ENCODE measurements at places on chromosomes 3 and 15.

DNA sequence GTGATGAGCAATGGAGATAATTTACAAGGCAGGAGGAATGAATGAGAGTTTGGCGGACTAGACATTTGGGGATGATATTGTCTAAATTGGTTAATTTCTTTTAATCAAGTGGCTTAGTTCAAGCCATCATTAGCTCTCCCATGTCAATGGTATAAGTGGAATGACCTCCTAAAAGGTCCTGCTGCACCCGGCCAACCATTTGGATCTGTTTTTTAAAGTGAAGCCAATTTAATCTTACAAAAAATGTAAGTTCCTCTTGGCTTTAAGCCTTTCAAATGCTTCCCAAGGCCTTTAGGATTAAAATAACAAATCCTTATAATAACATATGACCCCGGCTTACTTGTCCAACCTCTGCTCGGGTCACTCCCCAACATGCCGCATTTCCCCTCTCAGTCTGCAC is 484.4 kb upstream of the ADAMTS9 start:
- DNase-seq, result no peak

DNA sequence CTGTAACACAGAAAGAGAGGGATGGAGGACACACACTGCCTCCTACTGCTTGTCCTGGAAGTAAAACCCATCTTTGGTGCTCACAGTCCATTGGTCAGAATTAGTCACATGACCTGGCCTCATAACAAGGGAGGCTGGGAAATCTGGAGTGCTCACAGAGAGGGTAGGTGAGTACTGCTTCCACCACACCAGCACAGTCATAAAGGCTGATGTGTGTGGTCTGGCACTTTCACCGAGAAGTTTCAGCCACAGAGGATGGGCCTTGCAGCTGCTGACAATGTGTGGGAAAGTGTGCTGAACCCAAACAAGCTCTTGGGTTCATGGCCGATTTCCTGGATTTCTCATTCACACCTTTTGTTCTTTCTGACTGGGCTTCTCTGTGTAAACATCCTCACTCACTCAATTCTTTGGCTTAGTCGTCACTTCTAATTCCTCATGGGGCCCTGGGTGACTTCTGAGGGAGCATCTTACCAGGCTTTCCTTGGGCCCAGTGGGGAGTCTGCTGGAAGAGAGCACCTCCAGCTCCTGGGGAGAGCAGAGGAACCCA is 100.7 kb downstream of the ASB7 start:
- peak; percentile 41 for DNase-seq

DNA sequence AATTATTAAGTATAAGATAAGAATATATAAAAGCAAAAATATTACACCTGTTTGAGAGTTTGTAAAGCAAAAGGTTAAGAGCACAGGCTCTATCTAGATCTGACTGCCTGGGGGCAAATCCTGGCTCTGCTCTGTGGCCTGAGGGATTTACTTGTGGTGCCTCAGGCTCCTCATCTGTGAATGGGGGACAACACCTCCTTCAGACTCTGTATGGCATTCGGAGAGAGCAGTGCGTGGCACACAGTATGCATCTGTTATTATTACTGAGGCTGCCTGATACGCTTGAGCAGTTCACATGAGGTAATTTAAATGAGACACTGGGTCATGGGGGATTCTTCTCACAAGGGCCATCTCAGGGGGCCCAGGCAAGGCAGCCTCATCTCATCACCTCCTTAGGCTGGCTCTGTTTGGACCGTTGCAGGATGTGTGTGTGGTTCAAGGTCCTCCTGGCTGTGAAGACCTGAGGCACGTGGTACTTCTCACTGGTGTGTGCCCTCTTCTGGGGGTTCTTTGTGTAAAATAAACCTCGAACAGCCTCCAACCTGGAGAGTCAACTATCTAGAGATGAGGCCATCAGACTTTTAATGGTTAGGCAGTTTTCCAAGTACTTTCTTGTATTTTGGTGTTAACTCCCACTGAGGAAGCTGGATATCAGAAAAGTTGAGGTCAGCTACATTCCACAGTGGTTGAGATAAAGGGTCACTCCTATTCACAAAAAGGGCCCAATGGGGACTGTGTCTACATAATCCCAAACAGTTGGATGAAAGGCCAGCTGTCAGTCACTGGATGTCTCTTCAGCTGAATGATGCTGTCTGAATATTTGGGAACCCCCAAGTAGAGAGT is 9.0 kb downstream of the GNB5 start:
- no peak for DNase-seq

- DNase-seq, result no peak
Observed at GRCh38 chr15:60797444-60798040, 318.6 kb upstream of the ICE2 start.

DNA sequence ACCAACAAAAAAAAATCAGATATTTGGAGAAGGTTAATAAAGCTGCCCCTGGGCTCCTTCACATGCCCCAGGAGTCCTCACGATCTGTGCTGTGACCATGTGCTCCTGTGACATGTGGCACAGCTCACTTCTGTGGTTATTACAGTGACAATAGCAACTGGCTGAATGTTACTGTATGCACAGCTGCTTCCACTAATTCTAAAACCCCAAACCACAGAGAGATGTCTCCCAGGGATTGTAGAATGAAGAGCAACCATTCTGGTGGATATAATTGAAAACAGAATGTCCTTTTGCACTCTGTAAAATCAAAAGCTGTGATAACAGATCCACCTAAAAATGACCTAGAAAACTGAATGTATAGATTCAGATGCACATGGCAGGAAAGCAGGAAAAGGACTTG is 489.2 kb upstream of the CNTN4 start:
- no peak for DNase-seq

GRCh38 chr3:16053794-16054193 is 120.7 kb upstream of the GALNT15 start:
- DNase-seq, result no peak

DNA sequence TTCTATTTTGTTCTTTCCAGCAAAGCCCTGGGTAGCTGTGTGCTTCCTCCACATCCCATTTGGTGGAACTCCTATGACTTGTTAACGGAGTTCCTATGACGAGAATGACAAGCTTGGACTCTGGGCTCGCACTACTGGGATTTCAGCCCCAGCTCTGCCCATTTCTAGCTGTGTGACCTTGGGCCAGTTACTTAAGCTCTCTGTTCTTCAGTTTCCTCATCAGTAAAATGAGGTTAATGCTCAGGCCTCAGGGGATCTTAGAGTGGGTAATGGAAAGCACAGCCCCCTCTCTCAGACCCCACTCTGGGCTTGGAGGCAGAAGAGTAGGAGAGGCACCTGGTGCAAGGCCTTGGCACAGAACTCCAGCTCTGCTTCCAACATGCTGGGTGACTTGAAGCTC is 123.1 kb downstream of the SMAD6 start:
- DNase-seq, result no peak

- no peak for DNase-seq
Observed at GRCh38 chr15:101320501-101321052, 25.5 kb upstream of the SNRPA1 start.

DNA sequence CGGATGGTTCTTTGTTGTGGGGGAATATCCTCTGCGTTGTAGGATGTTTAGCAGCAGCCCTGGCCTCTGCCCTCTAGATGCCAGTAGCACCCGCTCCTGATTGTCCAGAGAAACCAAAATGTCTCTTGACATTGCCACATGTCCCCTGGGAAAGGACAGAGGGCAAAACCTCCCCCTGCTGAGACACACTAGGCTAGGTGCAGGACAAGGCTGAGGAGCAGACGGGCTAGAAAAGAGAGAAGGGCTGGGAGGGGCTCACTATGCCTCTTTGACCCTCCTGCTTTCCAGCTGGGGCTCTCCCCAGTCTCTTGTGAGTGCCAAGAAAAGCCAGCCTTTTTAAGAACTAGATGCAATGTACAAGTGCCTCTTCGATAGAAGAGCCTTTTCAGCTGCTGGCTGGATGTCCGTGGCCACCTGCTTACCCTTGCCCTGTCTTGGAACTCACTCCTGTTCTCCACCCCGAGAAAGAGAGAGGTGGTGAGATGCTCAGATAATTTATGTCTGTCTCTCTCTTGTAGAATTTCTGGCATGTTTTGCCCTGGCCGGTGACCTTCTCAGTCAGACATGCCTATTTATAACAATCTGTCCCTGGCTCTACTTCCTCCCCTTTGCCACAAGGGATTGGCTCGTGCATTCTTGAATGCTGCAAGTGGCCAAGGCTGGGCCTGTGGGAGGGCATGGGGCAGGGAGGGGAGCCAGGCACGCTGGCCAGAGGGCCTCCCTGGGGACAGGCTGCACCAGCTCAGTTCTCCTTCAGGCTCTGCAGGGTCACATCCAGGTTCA is 142.6 kb downstream of the RPLP1 start:
- no peak for DNase-seq

DNA sequence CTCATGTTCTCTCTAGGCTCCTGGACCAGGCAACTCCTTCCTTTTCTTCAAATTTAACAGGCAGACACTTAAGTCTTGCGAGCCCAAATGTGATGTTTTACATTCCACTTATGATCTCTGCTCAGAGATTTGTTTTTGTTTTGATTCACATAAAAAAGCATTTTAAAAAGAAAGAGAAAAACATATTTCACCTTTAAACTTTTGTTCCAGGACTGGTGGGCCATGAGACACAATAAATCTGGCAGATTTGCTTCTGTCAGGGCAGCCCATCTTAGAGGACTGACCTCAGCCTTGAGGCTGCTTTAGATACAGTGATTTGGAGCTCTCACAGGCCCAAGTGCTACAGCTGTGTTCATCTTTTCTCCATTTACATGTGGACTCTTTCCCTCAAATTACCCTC is 52.0 kb downstream of the CMSS1 start:
- DNase-seq, result no peak

DNA sequence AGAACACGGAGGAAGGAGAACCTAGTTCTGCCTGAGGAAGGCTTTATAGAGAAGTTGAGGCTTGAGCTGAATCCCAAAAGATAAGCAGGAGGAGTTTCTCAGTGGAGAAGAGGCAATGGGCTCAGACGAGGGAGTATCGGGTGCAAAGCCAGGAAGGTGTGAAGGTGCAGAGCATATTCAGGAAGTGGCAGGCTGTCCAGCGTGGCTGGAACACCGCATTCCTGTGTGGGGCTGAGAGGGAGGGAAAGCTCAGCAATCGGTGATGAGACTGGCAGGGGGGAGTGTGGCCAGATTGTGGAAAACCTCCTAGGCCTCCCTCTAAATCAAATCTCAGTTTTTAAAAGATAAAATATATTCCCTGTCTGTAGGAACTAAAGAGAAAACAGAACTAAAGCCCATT is 63.0 kb downstream of the ARHGAP31 start:
- DNase-seq, result no peak

DNA sequence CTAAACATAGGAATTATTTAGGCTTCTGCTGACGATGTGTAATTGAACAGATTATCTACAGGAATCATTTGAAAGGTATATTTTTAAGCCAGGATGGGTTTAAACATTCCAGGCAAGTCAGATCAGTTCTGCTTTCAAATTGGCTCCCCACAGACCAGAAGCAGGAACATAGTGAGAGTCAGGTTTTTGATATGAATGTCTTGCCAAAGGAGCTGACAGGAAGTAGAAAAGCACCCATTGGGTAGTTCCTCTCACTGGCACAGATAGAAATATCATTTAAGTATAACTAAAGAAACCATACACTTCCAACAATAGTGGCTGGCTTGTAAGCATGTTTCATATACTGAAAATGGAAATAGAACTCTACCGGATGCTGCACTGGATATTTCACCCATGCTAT is 95.2 kb downstream of the CLDN1 start:
- no peak for DNase-seq

DNA sequence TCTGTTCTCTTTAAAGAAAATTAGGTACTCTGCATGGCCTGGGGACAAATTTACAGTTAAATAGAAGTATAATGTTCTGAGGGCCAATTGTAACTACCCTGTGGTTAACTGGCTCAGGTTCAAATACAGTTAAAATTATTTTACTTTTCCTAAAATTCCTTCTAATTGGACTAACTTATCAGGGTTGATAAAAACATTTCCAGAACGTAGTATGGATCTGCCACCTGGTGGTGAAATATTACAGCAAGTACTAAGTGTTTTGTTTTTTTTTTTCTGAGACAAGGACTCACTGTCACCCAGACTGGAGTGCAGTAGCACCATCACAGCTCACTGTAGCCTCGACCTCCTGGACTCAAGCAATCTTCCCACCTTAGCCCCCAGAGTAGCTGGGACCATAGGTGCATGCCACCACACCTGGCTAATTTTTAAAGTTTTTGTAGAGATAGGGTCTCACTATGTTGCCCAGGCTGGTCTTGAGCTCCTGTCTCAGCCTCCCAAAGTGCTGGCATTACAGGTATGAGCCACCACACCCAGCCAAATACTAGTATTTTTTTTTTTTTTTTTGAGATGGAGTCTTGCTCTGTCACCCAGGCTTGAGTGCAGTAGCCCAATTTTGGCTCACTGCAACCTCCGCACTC is 29.2 kb downstream of the NEO1 start:
- peak; percentile 73 for DNase-seq

- DNase-seq, result no peak
Observed at GRCh38 chr3:84881288-84881687, 77.5 kb upstream of the CADM2 start.

DNA sequence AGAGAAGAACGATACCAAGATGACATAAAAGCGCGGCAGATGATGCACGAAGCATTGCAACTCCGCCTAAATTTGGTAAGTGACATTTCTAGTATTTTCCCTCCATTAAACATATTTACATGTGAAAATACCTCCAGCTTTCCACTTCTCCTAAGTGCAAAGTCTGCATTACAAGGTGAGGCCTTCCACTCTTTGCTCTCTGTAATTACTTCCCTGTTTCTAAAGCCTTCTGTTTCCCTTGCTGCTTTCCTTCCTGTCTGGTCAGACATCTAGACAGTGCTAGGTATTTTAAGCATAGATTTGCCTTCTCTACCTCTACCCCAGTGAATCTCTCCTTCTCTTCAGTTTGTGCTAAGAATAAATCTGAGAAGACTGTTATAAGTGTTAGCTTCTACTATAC is 1.9 kb downstream of the P2RY12 start:
- no peak for DNase-seq

DNA sequence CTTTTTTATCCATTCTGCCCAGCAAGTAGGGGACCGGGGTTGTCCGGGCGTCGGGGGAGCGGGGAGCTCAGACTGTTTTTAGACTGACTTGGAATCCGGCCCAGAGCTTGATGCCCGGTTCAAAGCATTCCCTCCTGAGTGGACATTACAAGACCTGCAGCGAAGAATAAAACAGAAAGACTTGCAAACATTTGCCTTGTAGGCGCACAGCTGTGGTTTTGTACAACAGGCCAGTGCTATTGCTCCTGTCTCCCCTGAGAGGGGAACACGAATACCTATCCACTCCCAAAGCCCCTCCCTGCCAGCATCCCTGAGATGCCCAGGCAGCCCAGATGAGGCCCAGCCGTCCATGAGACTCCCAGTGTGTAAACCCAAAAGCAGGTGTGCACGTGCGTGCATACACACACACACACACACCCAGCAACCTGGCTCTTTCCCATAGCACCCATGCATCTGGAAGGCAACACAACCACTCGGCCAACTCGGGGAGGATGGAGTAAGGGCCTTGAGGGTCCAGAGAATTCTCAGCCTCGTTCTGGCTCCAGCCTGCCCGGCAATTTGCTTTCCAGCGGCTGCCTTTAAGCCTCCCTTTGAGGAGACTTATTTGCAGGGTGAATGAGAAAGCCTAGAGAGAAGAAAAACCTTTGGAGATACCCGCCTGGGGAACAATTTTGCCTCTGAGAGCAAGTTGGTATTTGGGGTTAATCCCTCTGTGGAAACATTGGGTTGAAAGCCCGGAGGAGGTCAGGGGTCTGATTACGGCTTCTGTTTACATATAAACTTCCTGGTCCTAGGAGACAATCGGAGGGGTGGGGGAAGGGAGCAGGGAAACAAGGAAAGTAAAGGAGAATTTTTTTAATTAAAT is 161.0 kb upstream of the HES1 start:
- no peak for DNase-seq

Data from A549 (cell line).